ENCODE measurements at places on chromosomes 16 and 17.

DNA sequence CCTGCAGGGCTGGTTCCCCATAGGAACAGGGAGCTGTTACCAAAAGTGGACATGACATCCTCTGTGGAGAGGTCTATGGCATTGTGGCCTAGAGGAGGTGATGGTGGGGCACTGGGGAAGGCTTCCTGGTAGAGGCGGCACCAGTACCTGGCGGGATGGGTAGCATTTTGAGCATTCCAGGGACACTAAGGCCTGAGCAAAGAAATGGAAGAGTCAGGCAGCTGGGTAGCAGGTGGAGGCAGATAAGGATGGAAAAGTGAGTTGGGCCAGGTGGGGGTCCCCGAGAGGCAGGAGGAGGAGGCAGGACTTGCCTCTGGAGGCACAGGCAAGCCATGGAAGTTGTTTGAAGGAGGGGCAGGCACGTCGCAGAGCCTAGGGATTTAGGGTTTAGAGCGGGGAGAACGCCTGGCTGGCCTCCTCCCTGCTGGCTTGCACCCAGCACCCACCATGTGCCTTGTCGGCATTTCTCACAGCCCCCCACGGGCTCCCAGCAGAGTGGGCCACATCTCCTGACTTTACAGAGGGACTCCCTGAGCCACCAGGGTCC, 5.1 kb upstream of the ADCY7 start:
- DNase-seq = no peak

DNA sequence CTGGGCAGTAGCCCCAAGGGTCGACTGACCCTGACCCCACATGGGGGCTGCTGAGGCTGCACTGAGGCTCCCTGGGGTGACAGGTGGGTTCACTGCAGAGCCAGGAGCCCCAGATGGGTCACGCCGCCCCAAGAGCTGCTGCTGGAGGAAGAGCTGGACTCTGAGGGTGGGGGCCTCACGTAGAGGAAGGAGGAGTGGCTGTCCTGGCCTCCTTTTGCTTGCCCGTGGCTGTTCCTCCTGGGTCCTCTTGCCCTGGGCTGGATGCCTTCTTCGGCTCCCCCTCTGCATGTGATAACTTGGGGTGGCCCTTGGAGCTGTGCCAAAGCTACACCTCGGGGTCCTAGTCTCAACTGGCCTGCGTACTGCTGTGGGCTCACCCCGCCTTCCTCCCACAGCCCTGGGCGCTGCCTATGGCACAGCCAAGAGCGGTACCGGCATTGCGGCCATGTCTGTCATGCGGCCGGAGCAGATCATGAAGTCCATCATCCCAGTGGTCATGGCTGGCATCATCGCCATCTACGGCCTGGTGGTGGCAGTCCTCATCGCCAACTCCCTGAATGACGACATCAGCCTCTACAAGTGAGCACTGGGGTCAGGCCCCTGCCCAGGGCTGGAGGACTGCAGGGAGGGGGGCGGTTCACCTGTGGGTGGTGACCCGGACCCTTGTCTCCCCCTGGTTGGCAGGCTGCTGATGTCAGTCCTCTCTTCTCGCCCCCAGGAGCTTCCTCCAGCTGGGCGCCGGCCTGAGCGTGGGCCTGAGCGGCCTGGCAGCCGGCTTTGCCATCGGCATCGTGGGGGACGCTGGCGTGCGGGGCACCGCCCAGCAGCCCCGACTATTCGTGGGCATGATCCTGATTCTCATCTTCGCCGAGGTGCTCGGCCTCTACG, 1.1 kb upstream of the AMDHD2 start:
- peak; percentile 72 for DNase-seq

GRCh38 chr16:54059319-54059718, 227.3 kb downstream of the IRX3 start:
- no peak for DNase-seq

- no peak for DNase-seq
These were observed 291.7 kb downstream of the CEP112 start for GRCh38 chr17:65900216-65900615.

- no peak for DNase-seq
These were observed 189.7 kb upstream of the SDK2 start for GRCh38 chr17:73833775-73834488.

DNA sequence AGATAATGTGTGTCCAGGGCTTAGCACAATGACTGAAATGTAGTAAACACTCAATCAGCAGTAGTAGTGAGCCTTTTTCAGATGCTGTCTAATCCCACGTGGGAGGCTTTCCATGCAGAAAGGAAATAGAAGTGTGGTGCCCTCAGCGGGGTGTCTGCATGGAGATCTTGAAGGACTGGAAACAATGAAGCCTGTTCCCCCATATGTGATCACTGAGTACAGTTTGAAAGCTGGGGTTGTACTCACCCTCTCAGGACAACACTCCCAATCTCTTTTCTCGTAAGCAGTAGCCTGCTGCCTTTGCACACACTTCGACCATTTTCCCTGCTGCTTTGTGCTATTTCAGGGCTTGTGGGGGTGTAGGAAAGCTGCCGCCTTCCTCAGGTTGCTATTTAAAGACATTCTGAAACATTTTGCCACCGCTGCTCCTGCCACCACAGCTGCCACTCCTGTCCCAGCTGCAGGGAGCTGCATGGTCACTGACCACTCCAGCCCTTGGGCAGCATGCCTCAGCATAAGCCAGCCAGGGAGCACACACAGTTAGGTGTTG, 40.6 kb upstream of the HAS3 start:
- DNase-seq = no peak

GRCh38 chr17:35560703-35561102, at the start of gene SLFN14:
TSS of gene SLFN14 (minus strand) at chr17:35560819. CDS start at chr17:35558062, 2,757 bp downstream.
- no peak for DNase-seq

DNA sequence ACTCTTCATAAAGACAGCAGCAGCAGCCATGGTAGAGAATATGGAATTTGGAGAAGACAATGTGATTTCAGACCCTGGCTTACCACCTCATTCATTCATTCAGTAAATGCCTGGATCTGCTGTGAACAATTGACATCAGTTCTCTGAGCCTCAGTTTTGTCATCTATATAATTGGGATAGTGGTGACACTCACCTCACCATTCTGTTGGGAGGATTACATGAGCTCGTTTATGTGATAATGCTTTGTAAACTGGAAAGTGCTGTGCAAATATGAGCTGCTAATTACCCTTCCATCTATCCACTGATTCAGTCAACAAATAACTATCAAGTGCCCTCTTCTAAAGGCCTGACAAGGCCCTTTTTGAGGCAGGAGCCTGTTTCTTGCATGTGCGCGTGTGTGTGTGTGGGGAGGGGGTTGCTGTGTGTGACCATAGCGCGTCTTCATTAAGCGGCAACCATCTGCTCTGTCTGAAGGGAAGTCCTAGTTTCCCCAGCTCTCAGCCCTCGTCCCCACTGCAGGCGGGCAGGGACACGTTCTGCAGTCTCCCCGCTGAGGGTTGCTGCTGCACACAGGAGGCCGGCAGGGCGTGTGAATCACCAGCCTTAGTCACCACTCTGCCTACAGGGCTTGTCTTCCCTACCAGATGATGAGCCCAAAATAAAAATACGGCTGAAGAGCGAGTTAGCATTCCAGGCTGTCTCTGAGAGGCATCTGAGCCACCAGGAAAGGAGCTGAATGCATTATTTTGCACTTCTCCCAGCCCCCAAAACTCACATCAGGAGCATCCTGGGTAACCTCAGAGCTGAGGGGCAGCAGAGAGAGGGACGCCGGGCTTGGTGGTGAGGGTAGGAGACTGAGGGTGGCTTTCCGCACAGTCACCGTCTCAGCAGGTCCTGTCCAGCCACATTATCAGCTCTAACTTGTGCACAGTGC, 19.9 kb downstream of the ARL4D start:
- peak; percentile 58 for DNase-seq

DNA sequence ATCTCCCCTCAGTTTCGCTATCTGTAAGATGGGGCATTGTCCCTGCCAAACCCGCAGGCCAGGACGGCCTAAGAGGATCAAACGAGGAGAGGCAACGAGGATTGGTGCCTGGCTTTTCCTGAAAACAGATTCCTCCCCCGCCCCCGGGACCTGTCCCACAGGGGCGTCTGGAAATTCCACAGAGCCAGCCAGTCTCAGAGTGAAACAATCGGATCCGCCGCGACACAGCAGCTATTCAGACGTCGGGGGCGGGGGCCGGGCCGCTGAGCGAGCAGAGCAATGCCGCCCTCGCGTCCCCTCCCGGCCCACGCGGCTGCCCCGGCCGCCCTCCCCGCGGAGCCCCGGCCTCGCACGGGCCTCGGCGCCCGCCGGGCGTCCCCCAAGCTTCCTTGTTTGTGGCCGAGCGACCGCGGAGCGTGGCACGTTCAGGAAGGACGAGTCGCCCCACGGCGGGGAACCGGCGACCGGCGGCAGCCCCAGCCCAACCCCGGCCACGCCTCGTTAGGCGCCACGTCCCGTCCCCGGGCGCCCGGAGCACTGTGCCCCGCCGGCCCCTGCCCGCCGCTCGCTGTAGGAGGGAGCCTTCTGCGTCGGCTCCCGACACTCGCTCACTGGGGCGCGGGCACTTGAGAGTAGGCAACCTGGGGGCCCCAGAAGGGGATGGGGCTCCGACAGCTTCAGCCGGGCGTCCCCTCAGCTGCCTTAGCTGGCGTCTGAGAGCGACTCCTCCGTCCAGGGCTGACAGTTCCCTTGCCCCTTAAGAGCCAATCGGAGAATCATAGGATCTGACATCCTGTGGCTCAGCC, 29.6 kb upstream of the PHOSPHO1 start:
- DNase-seq = peak; percentile 19

DNA sequence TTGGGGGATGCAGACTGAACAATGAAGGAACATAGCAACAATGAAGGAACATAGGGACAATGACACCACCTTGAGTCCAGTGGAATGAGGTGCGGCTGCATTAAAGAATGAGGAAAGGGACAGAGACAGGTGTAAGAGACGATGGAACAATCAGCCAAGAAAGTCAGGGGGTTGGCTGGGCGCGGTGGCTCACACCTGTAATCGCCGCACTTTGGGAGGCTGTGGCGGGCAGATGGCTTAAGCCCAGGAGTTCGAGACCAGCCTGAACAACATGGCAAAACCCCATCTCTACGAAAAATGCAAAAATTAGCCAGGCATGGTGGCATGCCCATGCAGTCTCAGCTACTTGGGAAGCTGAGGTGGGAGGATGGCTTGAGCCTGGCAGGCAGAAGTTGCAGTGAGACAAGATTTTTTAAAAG, 13.6 kb upstream of the CBFB start:
- DNase-seq = peak; percentile 8

Data from ovary (tissue), 10 donors.